Inflammatory macrophage treated with lipopolysaccharide for 1 hour (primary cell): ENCODE measurements at places on chromosomes 7 and 10.

DNA sequence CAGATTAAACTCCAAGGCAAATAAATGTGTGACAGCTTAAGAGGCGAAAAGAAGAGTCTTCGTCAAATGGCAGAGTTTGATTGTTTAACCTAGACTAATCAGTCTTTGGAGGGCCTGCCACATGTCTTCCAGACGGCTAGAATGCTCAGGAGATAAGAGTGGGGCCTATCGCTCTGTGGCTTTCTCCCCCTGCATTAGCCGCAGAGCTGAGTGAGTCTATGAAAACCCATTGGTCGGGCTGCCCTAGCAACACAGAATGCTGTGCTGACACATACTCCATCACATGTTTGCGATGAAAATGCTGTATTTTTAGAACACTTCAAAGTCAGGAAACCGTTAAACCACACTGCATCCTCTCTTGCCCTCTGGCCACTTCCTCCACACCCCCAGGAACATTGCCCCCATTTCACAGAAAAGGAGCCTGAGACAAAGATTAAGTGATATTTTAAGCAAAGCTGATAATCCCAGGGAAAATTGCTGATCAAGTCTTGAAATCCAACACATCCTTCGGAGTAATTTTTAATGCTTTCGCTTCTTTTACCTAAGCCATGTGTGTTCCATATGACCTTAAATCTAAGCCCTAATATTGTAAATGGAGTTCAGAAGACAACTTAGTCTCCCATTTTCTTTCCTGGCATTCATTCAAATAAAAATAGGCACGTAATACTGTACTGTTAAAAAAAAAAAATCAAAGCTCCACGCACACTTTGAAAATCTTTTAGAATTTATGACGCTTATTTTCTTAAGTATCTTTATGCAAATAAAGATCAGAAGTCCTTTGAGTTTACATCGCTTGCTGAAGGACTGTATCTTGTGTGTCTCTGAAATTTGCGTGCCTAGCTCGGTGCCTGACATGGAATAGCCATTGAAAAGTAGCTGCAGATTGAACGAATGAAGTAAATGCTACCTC, 161.2 kb downstream of the CELF2 start:
- DNase-seq = peak; percentile 70

- no peak for DNase-seq
Observed at GRCh38 chr10:37952043-37952755, 24.2 kb downstream of the ZNF25 start.

DNA sequence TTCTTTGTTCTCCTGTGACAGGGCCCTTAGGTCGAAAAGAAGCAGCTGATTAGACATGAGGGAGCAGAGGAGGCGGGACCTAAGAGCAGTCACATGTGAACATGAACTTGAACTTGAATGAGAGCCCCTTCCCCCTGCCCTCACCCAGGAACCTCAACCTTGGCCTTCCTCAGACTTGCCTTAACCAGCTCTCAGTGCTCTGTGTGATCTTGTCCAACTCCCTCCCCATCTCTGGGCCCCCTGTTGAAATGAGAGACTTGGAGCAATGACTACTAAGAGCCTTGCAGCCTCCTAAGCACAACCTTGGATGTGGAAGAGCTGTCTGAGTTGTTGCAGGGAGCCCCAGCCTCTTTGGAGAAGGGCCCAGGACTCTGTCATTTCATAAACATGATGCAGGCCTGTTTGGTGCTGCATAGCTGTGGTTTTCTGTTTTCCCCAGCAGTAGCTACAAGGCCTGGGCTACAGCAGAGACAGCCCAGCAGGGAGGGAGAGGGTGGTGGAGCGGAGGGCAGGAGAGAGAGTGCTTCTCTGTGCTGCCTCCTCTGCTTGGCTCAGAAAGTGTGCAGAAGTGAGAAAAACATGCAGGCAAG, 123.9 kb upstream of the ZMIZ1 start:
- no peak for DNase-seq

- DNase-seq = no peak
Observed at GRCh38 chr10:1339396-1339795, 283.2 kb downstream of the WDR37 start.

- DNase-seq = no peak
Observed at GRCh38 chr10:28879875-28880682, 202.8 kb downstream of the BAMBI start.

DNA sequence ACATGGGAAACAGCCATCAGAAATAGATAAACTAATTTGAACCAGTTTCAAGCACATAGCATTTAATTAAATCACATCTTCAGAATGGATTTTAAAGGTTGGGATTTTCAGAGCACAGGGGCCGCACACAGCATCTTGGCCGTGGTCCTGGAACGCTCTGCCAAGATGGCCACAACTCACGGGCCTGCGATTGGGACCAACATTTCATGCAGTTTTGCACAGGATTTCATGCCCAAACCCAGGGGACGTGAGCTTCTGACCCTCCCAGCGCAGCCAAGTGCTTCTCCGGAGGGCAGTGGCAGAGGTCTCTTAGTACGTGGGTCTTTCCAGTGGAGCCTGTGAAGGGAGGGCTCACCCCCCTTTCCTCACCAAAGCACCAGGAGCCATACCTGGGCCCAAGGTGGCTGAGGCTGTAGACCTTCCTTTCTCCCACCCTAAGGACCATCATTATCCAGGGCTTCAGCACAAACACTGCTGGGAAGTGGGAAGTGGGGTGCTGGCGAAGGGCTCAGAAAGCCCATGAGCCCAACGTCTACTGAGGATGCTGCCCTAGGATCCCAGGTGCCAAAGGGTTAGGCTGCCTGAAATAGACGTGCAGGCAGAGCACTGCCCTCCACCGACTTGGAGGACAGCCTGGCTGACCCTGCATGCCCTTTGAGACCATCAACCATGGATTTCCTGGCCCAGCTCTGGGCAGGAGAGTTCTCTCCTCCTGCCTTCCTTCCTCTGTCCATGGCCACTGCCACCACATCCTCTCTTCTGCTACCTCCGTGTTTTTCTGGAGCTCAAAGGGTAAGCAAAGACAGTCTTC, 611.2 kb upstream of the MGMT start:
- no peak for DNase-seq
